ENCODE measurements at places on chromosomes 11 and 22. TPM values are rescaled to one million over a fixed set of nuclear protein-coding genes. Genes with fewer than 3 reads are reported as not detected.

The KRTAP5-8 gene
- total RNA-seq = not detected

- H3K4me1 ChIP-seq = peaks cover 14% of the 10 kb centered on the region
- H3K27ac ChIP-seq = peak overlapping the region; percentile 67
- no peak overlapping the region for H3K4me3 ChIP-seq
- DNase-seq = no peak
- no peaks in the 10 kb centered on the region for H3K36me3 ChIP-seq
These were observed 58.9 kb downstream of the CDKN1C start for GRCh38 chr11:2826679-2827056.

GRCh38 chr11:134901955-134902918, 490.2 kb upstream of the B3GAT1 start:
- DNase-seq = peak; percentile 11
- no peak overlapping the region for H3K27ac ChIP-seq

The RNF169 gene
- total RNA-seq = 27.3 TPM

DNA sequence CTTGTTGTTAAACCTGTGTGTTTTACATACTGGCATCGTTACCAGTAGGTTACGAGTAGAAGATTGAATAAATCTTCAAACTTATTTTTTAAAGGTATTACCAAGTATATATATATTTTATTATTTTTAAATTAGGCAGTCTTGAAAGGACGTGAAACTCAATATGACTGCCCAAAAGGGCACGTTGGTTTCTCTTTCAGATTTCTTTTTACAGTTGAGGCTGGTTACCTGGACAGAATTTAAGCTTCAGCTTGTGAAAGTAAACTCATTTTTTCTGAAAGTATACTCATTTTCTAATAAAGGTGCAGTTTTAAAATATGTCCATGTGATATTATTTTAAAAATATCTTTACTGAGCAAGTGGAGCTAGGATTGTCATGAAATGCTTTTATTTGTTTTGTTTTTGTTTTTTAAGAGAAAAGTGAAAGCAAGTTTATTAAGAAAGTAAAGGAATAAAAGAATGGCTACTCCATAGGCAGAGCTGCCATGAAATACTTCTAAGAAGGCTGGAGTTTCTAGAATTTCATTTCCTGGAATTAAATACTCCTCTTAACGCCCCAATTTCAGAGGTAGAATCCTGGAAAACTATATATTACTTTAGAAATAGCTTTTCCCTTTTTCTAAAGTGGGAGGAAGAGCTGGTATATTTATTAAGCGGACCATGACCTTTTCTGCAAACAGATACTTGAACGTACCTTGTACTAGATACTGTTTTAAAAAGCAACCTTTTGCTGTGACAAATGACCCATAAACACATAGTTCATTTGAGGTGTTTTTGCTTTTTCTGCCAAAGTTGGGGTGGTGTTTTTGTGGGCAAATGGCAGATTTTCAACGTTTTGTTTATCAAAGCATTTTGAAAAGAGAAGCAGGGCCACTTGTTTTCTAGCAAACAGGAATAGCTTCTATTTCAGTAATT, 1.9 kb downstream of the FBXO7 start:
- no peaks in the 10 kb centered on the region for H3K36me3 ChIP-seq
- no peak for DNase-seq

The GLYAT gene
- not detected for total RNA-seq

Measured in thyroid gland (tissue), 4 donors.